Activated CD4-positive, alpha-beta T cell treated with anti-CD3 and anti-CD28 coated beads, Interleukin-2, amount 50 U/mL, for 1 hour (primary cell): ENCODE measurements at places on chromosomes 2 and 18.

GRCh38 chr2:145344076-145344724, 824.3 kb upstream of the ZEB2 start:
- DNase-seq = no peak

DNA sequence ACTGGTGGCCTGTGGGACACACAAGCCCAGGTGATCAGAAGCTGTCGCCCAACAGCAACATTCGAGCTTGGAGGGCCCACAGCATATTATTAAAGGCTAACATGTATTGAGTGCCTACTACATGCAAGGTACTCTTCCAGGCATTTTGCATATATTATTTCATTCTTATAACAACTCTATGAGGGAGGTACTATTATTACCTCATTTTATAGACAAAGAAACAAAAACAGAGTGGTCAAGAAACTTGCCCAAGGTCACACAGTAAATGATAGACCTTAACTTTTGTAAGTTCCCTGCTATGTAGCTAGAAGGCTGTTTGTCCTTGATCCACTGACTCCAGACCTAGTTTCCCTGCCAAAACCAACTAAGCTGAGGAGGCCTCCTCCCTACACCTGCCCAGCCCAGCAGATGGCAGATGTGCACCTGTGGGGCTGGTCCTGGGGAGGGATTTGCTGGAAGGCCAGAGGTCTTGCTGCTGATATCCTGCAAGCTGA, 35.7 kb downstream of the KANSL3 start:
- DNase-seq = no peak

DNA sequence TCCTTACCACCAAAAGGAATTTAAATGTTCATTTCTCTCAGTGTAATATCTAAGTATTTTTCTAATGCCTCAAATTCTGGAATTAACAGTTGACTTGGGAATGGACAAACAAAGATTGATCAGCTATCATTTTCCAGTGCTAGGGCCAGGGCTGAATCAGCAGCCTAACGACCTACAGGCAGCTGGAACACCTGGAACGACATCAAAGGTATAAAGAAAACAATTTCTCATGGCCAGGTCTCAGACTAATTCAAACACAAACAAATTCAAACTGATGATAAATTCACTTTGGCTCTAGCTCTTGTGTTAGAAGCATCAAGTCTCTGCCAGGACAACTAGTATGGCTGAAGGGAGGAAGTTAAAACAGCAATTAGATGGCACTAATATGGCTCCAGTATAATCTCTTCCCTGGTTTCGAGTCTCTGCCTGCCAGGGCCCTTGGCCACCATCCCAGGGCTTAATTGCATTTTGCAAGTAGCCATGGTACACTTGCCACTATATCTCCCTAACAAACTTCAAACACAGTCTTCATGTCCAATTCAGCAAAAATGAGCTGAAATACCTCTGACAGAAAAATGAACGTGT, 70.2 kb upstream of the FSHR start:
- no peak for DNase-seq

- DNase-seq = no peak
Observed at GRCh38 chr2:196101325-196101991, 32.8 kb upstream of the DNAH7 start.

DNA sequence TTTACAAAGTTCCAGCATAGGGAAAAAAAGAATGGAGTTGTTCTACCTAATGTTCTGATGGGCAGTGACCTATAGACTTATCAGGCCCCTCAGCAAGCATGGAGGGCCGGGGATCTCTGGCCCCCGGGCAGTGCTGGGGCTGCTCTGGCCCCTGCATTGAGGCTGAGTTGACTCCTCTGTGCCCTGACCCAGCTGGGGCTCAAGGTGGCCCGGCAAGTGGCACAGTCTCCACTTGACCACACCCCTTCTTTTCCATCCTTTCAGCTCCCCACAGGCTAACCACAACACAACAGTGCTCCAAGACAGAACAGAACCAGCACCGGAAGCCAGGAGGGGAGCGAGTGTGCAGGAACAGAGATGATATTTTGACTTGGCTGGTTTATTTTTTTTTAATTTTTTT, 19.9 kb downstream of the TOGARAM2 start:
- no peak for DNase-seq

- no peak for DNase-seq
Observed at GRCh38 chr2:239014458-239015217, 166.8 kb downstream of the TWIST2 start.

DNA sequence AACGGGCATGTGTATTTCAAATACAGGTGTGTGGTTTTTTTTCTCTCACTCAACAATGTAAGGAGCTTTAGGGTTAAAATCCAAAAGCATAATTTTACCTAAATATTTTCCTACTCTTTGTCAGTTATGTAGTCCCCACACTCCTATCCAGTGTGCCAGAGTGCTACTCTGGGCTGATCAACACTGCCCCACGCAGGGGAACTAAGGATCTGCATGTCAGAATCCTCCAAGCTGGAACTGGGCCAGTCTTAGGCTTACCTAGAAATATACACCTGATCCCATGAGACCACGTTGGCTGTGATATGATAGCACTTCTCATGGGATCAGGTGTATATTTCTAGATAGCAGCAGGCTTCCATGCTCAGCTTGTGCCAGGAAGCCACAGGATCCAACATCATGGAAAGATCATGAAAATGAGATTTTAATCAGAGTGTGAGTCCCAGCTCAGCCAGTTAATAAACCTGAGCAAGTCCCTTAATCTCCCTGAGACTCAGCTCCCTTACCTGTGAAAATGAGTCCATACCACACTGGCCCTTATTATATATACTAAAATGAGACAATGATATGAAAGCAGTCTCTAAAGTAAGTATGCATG, 29.7 kb downstream of the CCDC141 start:
- peak; percentile 31 for DNase-seq

DNA sequence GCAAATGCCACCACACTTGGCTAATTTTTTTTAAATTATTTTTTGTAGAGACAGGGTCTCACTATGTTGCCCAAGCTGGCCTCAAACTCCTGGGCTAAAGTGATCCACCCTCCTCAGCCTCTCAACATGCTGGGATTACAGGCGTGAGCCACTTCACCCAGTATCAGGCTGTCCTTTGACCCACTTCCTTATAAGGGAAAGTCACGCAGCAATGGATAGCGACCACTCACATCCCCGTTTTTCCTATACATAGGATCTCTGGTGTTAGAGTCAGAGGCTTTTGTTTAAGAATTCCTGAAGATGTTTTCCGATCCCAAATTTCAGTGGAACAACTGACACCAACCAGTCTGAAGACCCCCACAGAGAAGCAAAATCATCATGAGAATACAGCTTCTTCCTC, 41.4 kb upstream of the RFX8 start:
- DNase-seq = no peak

DNA sequence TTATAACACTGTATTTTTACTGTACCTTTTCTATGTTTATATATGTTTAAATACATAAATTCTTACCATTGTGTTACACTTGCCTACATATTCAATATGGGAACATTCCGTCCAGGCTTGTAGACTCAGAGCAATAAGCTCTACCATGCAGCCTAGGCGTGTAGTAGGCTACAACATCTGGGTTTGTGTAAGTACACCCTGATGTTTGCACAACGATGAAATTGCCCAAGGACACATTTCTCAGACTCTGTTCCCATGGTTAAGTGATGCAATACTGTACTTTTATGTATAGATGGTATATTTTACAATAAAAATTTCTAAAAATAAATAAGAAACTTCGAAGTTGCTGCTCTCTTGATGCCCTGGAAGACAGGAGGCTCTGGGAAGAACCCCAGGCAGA, 38.4 kb downstream of the YPEL5 start:
- DNase-seq = no peak

- no peak for DNase-seq
Observed at GRCh38 chr2:240960309-240960970, 38.0 kb upstream of the SNED1 start.

- DNase-seq = peak; percentile 11
Observed at GRCh38 chr2:191114403-191114886, 36.3 kb downstream of the STAT4 start.

- DNase-seq = no peak
Observed at GRCh38 chr18:2956056-2956455, 56.9 kb downstream of the LPIN2 start.

- DNase-seq = no peak
Observed at GRCh38 chr18:58417752-58418151, 211.1 kb downstream of the ALPK2 start.

DNA sequence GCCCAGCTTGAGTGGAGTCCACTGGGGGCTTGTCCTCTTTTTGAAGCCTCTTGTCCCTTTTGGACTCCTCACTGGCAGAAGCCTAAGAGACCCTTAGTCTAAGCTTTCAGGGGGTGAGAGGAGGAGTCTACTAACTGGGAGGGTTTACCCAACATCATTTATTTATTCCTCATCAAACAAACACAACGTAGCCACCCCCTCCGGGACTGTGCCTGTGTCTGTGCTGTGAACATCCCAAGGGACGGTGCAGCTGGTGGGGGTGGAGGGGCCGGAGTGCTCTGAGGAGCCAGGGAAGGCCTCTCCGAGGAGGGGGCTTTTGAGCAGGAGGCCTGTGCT, 42.7 kb upstream of the TAF1B start:
- no peak for DNase-seq

- DNase-seq = no peak
Observed at GRCh38 chr2:159506202-159506601, 110.1 kb downstream of the BAZ2B start.

GRCh38 chr2:72027426-72028161, 120.1 kb downstream of the CYP26B1 start:
- no peak for DNase-seq

DNA sequence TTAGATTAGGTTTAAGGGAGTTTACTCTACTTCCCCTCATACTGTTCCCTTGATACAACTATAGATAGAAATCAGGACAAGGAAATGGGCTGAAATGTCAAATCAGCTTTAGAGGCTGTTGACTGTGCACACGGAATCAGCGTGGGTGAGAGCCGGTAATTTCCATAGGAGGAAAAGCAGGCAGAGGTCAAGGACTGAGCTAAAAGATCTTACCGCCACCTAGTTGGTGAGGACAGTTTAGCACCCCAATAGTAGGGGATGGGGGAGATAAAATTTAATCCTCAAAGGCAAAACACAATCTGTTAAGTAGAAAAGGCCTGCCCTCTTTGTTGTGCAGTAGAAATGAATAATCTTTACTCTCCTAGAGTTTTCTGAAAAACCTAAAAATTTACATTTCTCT, 1154.5 kb upstream of the CHAC2 start:
- no peak for DNase-seq

GRCh38 chr2:4369826-4370419, 666.5 kb downstream of the DCDC2C start:
- DNase-seq = no peak

DNA sequence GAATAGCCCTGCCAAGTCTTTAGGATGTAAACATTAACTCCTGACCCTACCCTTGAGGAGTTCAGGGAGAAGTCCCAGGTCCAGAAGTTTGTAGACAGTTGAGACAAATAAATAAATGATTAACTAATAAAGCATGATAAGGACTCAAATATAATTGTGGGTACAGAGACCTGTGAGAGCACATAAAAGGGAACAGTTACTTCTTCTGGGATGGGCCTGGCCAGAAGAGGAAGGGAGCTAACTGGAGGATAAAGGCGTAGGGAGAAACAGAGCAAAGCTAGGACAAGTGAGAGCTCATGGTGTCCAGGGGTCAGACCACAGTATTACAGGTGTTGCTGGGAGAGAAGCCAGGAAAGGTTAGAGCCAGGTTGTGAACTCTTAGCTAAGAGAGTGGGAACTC, 3.0 kb downstream of the LCLAT1 start:
- DNase-seq = no peak

DNA sequence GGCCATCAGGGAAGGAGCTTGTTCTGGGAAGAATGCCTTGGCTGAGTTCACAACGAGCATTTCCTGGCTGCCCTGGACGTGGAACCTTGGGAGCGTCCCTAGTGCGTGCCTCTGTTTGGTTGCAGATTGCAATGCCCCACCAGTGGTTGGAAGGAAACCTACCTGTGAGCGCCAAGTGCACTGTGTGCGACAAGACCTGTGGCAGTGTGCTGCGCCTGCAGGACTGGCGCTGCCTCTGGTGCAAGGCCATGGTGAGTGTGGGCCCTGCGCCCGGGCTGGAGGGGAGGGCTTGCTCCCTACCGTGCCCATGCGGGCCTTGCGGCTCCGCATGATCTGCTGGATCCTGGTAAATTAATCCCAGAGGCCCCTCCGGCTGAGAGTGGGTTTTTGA, 81.9 kb downstream of the DGKD start:
- no peak for DNase-seq

- no peak for DNase-seq
Observed at GRCh38 chr2:38387887-38388286, 10.8 kb upstream of the ATL2 start.

- no peak for DNase-seq
Observed at GRCh38 chr2:112006076-112006410, 49.0 kb upstream of the TMEM87B start.

DNA sequence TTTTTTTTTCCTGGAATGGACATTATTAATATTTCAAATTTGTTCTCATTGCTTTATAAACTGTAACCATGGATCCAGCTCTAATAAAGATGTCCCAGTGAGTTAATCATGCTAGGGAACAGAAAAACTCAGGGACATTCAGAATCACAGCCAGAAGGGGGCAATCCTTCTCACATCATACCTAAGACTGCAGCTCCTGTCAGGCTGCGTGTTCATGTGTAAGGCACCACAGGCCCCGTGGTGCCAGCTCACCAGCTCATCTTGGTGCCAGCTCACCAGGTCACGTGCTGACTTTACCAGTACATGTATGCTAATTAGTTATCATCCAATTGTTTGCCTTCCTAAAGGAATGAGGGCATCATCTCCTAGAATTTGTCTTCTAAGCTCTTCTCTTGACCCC, 84.7 kb upstream of the NEDD4L start:
- no peak for DNase-seq

GRCh38 chr18:60377778-60378469, 5.3 kb upstream of the MC4R start:
- no peak for DNase-seq

DNA sequence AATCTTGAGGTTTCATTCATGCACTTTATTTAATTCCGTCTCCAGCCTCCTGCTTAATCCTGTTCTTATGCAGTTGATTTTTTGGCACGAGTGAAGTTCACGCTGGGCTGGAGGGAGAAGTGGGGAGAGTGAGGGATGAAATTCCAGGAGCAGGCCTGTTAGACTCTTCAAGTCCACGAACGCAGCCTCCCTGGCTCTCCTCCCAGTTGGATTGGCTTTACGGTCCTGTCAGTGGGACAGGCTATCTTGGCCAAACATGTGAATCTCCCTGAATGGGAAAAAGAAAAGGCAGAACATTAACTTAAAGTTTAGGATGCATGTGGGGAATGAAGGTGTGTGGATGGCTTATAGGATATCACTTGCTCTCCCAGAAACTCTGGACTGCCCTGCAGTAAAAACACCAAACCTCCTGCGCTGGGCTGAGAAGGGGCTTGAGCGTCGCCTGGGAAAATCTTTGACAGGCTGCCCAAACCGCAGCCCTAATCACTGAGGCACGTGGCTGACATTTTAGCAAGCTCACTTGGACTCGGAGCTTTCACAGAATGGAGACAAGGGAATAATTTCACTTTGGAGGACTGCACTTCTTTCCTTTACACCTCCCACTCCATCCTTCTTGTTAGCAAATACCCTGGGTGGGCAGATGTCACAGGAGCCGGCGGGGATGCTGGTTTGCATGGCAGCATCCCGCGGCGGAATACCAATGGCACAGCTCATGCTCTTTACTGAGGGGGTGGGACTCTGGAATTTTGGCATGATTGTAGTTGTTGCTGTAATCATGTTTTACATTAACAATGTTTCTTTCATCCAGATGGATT, 93.9 kb downstream of the ACKR3 start:
- no peak for DNase-seq

GRCh38 chr2:216283038-216283900, 89.0 kb downstream of the MARCHF4 start:
- DNase-seq = no peak
